ENCODE measurements at places on chromosomes 2 and 18. TPM values are rescaled to one million over a fixed set of nuclear protein-coding genes. Genes with fewer than 3 reads are reported as not detected.

The LYPD1 gene
- 94.3 TPM for polyA plus RNA-seq

The GKN1 gene
- polyA plus RNA-seq: not detected

GRCh38 chr2:124975648-124976047, 950.6 kb downstream of the CNTNAP5 start:
- DNase-seq: no peak

DNA sequence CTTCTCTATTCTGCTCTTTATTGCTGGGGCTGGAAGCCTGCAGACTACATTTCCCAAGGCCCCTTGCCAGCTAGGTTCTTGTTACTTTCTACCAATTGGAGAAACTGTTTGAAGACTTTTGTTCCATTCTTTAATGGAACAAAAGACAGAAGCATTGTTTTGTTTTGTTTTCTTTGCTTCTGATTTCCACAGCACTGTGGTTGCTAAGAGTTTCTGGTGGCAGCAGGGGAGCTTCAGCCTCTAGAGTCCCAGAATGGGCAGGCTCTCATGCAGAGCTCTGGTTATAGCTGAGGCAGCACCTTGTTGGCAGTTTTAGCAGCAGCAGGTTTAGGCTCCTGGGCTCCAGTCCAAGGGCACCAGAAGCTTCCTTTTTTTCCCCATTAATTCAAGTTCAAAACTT, 234.3 kb downstream of the ETAA1 start:
- no peak for DNase-seq

- no peak for DNase-seq
Observed at GRCh38 chr2:206766057-206766930, 888 bp downstream of the FASTKD2 start.

Measured in left kidney (tissue), 8 donors.